ENCODE measurements at places on chromosomes 1 and 21.

DNA sequence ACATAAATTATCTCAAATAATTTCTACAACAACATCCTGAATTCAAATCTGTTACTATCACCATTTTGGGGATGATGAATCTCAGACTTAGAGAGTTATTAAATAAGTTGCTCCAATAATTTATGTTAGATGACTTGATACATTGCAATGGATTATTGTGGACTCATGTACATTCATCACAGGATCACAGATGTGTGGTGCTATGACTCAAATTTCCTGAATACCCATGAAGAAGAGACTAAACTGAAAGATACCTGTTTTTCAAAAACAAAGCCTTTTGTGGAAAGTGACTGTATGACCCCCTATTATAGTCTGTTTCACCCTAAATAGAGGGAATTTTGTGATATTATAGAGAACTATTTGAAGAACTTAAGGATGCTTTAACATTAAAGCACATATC lies 315.0 kb downstream of the PLA2G4A start:
- DNase-seq, result no peak

DNA sequence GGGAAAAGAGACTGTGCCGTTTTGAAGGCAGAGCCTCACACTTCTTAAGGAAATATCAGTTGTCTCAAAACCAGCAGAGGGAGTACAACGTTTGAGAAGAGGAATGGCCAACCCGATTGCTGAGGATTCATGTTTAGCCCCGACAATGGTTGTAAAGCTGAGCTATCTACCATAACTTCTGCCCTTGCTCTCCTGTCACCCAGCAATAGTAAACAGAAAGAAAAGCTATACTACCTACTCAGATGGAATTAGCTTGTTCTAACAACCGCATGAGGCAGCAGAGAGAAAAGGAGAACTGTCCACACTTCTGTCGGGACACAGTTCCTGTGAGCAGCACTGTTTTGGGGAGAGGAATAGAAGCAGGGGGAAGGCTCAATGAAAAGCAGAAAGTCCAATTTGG lies 91.2 kb downstream of the SLC45A1 start:
- peak; percentile 52 for DNase-seq

DNA sequence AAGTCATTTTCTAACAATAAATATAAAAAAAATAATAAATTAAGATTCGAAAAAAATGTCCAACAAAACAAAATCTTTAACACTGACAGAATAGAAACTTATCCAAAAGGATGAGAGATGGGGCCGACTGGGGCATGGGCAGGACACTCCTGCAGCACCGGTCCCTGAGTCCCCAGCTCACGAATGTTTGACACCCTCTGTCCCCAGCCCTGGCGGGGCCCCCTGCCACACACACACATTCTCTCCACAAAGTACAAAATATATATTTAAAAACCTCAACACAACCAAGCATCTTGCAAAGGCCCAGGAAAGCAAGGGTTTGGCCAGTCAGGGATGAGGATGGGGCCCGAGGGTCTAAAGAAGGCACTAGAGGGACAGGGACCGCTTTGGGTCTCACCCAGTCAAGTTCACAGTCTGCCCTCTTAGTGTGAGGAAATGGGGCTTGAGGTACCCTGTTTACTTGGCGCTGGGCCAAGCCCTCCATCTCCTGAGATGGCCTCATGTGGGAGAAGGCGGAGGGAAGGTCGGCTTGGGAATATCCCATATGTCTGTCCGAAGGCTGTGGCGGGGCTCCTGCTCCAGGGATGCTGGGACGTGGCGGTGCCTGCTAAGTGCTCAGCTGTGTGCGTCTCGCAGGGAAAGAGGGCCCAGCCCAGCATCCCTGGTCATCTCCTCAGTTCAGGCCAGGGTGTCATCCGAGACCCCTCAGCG lies 31.3 kb downstream of the EPHA2 start:
- peak; percentile 21 for DNase-seq

- no peak for DNase-seq
Measured at GRCh38 chr1:56415258-56415657, 164.1 kb downstream of the PLPP3 start.

GRCh38 chr1:109912214-109912861 lies 1.7 kb downstream of the CSF1 start:
- DNase-seq, result peak; percentile 48

GRCh38 chr1:85224295-85224694 lies 23.5 kb upstream of the SYDE2 start:
- no peak for DNase-seq

DNA sequence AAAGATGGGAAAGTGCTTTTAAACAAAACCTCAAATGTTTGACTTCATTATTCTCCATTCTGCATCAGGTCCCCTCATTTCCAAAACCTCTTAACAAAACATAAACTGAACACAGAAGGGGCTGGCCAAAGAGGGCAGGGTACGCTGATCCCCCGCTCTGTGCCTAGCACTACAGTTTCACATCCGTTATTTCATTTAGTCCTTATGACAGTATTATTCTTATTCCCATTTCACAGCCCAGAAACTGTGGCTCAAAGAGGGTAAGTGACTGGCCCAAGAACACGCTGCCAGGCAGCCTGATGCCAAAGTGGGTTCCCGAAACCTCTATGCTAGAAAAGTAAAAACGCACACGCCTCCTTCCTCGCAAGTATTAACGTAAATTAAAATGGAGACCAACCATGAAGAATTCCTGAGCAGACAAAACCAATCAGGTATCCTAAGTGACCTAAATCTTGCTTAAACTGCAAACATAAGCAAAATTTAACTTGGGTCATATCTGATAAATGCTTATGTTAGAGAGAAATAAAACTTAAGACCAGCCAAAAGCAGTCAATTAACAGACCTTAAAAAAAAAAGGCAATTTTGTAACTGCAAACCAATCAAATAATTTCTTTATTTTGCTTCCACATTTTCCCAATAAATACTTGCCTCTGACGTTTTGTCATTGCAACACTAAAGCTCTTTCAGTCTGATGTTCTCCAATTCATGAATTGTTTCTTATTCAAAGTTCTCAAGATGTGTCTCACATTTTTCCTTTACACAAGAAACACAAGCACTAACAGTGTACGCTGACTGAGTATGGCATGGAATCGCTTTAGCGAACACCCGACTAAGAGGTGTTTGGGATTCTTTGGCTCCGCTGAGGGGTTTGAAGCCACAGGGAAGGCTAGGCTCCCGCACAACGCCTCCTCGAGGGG lies 653 bp downstream of the CASP9 start:
- no peak for DNase-seq

DNA sequence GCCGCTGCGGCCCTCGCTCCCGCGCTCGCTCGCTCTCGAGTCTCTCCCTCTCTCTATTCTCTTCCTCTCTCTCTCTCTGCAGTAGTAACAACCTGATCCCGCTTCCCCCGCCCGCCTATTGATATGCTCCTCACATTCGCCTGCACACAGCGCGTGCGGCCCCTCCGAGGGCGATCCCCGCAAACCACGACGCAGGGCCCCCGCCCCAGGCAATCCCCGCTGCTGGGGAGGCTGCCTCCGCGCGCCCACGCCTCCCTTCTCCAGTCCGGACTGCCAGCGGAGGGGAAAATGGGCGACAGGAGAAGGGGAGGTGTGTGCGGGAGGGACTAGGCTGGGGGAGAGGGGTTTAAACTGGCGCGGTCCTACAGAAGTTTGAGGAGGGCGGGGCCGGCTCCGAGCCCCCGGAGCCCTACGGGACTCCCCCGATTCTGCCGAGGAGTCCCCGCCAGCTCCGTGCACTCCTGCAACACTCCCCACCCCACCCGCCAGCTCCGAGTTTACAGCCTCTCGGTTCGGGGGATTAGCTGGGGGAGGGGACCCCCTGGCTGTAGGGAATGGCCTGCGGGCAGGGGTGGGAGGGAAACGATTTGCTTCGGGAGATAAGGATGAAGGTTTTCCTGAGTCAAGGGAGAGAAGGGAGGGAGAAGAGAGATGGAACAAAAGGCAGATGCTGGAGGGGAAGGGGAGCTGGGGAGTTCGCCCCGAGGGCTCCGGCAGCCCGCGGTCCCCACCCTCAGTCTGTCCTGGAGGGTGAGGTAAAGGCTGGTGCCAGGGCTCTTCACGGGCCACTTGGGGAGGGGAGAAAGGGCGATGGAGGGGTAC lies 66.6 kb downstream of the SYT2 start:
- DNase-seq, result peak; percentile 88

GRCh38 chr1:110519125-110519810 lies at the start of gene KCNA10:
Gene KCNA10 (minus strand): TSS chr1:110519175. CDS start chr1:110518787, 388 bp downstream.
- no peak for DNase-seq

GRCh38 chr1:76715474-76715873 lies 151.8 kb upstream of the ST6GALNAC5 start:
- no peak for DNase-seq

DNA sequence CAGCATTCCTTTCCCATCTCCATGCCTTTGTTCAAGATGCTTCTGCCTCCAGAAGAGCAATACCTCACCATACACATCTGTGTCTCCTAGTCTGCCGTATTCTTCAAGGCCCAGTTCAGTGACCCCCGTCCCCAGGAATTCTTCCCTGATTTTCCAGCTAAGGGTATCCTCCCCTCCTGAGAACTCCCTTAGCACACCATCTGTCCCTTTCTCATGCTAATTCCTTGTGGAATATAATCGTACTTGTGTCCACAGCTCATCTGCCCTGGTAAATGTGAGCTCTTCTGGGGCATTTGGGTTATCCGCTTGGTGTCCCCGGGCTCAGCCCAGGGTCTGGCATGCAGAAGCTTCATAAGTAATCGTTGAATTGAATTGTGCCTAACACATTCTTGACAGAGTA lies 40.9 kb downstream of the BEND5 start:
- no peak for DNase-seq

DNA sequence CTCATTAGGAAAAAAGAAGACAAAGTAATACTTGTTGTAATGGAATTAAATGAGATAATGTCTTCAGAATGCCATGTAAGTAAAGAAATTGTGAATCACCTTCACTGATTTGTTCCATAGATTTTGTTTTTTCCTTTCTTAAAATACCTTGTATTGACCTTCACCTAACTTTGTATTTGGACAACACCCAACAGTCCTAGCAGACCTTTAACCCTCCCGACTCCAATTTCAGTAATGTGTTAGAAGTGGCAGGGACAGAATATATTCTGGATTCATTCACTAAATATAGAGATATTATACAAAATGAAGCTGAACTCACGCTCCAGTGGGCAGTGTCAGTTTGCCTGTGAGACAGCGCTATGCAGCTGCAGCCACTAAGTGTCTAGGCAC lies 57.9 kb downstream of the UCK2 start:
- no peak for DNase-seq

GRCh38 chr1:37441490-37441889 lies 32.9 kb upstream of the ZC3H12A start:
- DNase-seq, result no peak

- DNase-seq, result no peak
Measured at GRCh38 chr1:241615043-241615974, 24.9 kb downstream of the CHML start.

- DNase-seq, result no peak
Measured at GRCh38 chr1:86460998-86461397, 7.7 kb upstream of the CLCA1 start.

DNA sequence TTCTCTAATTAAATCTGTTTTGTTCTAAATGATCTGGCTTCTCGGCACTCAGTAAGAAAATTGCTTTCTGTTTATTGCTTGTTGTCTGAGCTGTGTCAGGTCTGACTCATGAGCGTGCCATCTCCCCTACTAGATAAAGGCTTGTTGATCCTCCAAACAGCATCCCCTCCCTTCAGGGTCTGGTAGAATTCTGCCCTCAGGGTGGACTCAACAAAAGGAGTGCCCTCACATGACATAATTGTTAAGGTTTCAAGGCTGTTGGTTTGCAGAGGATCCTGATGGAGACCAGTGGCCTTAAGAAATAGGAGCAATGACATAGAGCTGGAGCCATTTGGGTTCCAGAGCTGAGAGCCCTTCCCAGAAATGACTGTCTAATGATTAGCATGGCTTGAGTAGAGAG lies 36.0 kb upstream of the ATP2B4 start:
- DNase-seq, result no peak

DNA sequence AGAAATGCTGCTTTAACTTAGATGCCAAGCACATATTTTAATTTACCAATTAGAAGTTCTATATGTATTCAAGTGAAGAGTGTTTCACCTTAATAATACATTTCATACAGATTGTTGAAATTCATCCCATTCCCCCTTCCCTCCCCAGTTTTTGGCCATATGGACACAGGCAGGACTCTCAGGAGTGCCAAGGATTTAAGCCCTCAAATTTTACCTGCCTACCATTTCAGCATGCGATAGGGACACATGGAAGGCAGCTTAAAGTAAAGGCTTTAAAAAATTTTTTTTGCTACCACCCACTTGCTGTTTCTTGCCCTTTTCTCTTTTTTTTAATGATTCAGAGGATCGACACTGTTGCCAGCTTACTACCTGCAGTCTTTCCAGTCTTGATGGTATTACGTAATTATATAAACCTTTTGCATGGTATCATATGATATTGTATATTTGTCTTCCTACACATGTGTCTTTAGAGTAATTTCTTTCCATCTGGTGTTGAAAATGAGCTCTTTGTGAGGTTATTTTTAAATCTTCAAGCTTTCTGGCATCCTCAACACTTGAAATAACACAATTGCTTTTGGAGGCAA lies 7.0 kb downstream of the EPB41 start:
- DNase-seq, result no peak

DNA sequence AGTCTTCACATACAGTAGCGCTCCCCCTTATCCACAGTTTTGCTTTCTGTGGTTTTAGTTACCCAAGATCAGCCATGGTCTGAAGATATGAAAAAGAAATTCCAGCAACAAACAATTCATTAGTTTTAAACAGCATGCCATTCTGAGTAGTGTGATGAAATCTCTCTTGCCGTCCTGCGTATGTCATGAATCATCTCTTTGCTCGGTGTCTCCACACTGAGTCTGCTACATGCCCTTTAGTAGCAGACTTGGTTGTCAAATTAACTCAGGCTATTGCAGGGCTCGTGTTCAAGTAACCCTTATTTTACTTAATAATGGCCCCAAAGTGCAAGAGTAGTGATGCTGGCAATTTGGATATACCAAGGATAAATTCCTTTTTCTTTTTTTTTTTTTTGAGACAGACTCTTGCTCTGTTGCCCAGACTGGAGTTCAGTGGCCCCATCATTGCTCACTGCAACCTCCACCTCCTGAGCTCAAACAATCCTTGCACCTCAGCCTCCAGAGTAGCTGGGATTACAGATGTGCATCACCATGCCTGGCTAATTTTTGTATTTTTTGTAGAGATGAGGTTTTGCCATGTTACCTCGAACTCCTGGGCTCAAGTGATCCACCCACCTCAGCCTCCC lies 22.6 kb downstream of the PHACTR4 start:
- DNase-seq, result no peak

DNA sequence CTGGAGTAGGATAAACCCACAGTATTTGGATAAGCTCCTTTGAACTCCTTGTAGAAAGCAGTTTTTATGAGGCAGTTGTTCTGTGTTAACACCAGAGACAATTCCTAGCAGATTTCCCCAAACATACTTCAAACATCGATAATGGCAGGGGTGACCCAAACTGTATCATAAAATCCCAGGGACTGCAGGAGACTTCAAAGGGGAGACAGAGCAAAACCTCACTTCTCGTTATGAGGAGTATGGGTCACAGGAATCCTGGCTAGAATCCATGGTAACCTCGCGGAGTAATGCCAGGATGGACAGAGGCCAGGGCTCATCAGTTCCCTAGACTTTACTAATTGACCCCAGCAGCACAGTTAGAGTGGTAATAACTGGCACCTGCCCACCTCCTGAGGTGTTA lies 148.0 kb downstream of the DHRS3 start:
- DNase-seq, result no peak

Measured in H7 (cell line).